ENCODE measurements at places on chromosomes 13 and 19.

GRCh38 chr13:113548171-113548641 is 36.3 kb upstream of the TFDP1 start:
- DNase-seq, result no peak

- DNase-seq, result no peak
These were observed 6.5 kb downstream of the UNC13A start for GRCh38 chr19:17681505-17682125.

GRCh38 chr13:80036845-80037504 is 304.0 kb downstream of the SPRY2 start:
- DNase-seq, result no peak

- DNase-seq, result no peak
These were observed 223.2 kb downstream of the FGF9 start for GRCh38 chr13:21894091-21894490.

GRCh38 chr13:88285329-88285728 is 614.2 kb downstream of the SLITRK5 start:
- no peak for DNase-seq

DNA sequence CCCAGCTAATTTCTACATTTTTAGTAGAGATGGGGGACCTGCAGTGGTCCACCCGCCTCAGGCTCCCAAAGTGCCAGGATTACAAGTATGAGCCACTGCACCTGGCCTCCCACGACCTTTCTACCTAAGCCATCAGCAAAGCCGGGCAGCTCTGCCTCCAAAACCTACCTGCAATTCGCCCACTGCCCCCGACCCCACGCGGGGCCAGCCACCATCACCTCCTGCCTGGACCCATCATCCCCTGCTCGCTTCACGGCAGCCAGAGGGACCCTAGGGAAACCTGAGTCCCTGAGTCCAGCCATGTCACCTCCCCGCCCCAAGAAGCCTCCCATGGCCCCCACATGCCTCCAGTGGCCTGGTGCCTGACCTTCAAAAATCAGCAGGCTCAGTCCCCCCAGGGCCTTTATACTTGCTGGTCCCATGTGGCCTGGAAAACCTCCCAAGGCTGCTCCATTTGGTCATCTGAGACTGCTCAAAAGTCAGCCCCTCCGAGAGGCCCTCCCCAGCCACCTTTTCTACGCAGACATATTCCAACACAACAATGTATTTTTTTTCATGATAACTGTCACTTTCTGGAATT is 12.1 kb downstream of the ERCC2 start:
- no peak for DNase-seq

GRCh38 chr13:66266761-66267160 is 963.4 kb downstream of the PCDH9 start:
- no peak for DNase-seq

GRCh38 chr19:50255115-50255514 is 51.7 kb downstream of the MYH14 start:
- no peak for DNase-seq

DNA sequence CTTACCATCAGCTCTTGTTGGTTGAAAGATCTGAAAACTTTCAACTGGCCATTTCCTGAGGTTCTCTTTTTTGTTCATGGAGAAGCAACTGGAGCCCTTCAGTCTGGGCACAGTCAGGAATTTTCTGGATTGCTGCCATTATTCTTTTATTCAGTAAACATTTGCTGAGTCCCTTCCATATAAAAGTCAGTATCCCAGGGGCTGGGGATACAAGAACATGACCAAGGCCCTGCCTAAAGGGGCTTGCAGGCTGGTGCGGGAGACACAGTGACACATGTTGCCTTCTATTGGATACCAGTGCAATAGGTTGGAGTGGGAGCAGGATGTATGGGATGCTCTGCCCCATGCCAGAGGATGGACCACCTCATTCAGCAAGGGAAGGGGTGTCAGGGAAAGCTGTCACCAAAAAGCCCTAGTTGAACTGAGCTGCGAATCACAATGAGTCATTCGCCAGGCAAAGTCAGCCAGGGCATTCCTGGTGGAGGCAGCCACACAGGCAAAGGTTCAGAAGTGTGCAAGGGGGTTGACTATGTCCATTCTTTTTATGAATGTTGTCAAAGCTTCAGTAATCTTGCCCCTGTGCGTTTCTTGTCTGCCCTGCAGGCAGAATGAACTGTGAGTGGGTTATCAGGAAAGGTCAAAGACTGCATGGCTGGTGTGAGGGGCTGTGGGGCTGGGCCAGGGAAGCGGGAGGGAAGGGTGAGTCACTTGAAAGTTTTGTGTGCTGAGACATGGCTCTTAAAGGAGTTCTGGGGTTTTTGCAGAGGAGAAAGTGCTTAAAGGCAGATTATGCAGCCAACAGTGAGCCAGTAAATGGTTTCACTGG is 395.9 kb downstream of the KCNRG start:
- DNase-seq, result no peak

DNA sequence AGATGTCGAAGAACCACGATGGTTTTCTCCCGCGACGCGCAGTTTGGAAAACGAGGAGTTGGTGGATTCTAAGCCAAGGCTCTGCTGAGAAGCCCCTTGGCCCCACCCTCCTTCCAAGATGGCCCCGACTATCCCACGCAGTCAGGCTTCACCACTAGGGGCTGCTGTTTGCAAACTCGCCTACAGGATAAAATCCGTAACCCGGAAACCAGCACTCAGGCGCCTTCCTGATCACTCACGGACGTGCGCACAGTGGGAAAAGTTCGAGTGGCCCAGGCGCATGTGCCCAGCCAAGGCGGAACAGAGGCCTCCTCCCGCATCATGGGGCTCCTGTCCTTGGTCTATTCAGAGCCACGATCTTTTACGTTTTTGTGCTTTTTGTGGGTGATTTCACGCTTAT is 19.2 kb upstream of the UQCR11 start:
- no peak for DNase-seq

DNA sequence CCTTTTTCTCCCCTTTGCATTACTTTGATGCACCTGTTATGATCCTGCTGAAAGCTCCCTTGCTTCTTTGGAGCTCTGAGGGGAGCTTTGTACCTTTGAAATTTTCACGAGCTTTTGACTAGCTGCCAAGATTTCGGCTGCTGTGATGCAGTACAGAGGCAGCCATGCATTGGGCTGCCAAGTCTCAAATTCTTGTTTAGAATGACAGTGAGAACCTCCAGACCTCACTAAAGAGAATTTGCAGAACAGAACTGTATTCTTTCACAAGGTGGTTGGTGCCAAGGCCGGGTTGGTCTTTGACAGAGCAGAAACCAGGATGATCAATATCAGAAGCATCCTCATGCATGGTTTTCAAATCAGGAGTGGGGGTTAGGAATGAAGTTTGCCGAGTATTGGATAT is 414.8 kb downstream of the GPC5 start:
- DNase-seq, result no peak

DNA sequence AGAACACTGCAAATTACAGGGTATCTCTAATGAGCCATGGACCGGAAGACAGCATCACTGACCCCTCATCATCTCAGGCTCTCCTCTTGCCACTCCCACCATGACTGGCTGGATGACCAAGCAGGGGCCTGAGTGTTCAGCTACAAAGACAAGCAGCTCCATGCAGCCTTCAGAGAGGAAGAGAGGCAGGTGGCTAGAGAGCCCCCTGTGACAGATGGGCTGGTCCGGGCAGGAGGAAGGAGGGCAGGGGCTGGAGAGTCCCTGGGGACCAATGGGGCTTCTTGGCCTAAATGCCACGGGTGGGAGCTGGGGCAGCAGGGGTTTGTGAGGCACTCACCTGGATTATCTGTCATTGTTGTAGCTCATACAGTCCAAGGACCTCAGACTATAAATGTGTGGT is 12.8 kb upstream of the RASA3 start:
- no peak for DNase-seq
